ENCODE measurements at places on chromosomes 11 and 22.

GRCh38 chr11:33222052-33222750, 35.0 kb upstream of the HIPK3 start:
- no peak for DNase-seq

DNA sequence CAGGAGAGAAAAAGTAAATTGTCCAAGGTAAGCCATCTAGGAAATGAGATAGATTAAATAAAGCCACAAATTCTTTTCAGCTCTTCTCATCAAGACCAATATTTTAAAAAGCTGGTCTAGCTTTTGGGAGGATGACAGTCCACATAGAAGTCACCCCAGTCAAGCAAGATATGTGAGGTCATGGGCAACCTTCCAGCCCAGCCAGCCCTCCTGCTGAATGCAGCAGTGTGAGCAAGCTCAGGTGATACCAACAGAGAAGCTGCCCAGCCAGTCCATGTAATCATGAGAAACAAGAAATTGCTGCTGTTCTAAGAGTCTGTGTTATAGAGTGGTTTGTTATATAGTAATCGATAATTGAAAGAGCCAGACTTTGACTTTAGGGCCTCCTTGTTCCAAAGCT, 28.7 kb downstream of the KCNE3 start:
- no peak for DNase-seq

DNA sequence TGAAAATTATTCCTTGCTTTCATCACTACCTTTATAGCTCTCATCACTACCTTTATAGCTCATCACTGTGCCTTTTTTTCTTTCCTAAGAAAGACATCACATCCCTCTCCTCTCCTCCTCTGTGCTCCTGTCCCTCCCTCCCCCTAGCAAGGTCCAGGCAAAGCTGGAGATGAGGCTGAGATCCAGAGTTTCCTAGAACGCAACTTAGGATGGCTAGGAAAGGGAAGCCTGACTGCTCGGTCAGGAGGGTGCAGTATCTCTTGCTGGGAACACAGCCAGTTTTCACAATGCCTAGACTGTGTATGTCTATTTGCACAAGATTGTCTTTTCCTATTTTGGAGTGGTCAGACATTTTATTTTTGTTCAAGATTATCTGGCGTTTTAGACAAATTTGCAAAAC, 24.7 kb downstream of the TUB start:
- no peak for DNase-seq

DNA sequence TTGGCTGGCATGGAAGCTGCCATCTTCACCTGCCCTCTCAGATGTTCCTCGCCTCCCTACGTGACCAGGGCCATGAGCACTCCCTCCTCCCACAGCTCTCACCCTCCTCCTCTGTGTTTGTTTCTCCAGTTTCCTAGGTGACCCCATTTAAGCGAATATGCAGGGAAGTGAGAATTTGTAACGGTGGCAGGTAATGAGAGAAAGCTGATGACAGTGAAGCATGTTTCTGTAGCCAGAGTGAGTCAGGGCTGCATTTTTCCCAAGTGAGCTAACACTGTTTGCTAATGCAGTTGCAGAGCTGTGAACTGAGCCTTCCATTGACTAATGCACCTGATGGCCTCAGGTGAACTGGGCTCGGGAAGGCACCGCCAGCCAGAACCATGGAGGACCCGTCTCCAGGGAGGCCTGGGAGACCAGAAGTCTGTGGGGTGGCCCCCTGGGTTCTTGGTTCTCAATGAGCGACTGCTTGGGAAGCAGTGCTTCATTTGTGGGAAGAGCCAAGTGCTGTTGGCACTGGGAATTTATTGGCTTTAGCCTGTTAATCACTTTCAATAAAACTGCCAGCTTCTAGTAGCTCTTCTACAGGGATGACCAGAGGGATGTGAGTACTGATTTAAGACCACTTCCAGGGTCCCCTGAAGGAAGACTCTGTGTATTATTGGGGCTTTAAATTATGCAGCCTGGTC, 64.5 kb downstream of the BARX2 start:
- DNase-seq = no peak

DNA sequence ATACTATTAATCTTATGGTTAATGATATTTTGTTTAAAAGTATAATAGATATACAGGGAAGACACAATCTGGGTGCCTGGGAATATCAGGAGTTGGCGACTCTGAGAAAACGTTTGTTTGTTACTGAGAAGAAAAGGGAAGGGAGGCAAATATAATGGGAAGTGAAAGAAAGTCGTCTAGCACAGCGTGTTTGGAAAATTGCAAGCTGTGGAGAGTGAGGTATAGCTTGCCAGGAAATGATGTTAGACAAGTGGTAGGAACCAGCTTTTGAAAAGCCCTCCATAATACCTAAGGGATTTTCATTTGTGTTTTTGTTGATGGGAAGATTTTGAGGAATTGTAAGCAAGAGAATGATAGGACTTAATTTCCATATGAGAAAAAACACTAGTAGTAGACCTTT, 322.2 kb downstream of the LUZP2 start:
- DNase-seq = no peak

- no peak for DNase-seq
These were observed 14.3 kb downstream of the C1QTNF6 start for GRCh38 chr22:37173709-37174108.

DNA sequence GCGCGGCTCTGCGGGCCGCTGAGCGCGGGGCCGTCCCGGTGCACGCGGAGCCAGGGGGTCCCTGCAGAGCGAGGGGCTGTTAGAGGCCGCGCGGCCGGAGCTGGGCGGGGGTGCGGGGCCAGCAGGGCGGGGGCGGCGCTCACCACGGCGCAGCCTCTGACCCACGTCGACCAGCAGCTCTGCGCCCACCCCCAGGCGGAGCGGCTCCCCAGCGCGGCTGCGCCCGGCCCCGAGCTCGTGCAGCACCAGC, 385 bp upstream of the SCO2 start:
- DNase-seq = no peak

GRCh38 chr11:3950996-3951660, 95.7 kb downstream of the STIM1 start:
- DNase-seq = no peak

DNA sequence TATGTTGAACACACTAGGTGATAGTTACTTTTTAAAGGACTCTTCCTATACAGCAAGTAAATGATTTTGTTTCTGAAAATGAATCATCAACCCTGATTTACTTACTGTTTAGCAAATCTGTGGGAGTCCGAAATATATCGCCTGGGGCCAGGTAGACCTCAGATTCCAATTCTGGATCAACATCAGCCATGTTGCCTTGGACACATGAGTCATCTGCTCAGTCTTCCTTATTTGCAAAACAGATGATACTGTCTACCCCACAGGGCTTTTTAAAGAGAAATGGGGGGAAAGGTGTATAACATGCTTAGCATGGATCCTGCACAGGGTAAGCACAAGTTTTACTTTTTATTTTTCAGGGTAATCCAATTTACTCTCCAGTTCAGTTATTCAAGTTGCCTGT, 324.2 kb downstream of the TENM4 start:
- no peak for DNase-seq

DNA sequence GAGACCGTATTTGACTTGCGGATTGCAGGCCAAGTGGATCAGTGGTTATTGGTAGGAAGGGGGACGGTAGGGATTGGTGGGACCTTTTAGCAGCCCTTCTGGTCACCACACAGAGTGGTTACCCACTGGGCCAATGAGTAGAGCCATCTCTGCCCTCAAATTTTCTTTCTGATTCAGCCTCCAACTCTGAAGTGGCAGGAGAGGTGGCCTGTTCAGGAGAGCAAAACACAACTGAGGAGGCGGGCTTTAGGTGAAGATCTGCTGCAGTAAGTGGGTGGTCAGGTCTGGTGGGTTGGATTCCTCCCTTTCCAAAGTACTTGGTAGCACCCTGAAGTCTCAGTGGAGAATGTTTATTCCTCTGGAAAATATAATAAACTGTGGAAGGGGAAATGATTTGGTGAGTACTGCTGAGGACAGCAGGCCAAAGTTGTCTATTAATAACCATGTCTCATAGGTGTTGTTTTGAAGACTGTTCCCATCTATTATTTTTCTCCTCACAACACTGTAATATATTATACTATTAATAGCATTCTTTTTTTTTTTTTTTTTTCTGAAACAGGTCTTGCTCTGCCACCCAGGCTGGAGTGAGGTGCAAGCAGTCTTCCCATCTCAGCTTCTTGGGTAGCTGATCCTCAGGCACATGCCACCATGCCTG, 1.5 kb downstream of the MISFA start:
- no peak for DNase-seq

DNA sequence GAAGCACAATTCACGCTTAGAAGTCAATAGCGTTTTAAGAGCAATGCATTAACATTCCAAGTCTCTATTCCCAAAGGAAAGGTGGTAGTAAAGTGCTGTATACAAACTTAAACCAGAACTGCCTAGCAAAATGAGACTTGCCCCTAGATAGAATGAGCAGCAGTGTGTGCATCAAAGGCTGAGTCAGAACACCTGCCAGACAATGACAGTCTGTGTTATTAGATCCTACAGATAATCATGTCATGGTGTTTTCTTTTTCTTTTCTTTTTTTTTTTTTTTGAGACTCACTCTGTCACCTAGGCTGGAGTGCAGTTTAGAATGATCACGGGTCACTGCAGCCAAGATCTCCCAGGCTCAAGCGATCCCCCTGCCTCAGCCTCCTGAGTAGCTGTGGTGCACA, 1.6 kb downstream of the RTCB start:
- no peak for DNase-seq

- no peak for DNase-seq
These were observed 238.3 kb upstream of the TBCEL start for GRCh38 chr11:120785576-120785975.

DNA sequence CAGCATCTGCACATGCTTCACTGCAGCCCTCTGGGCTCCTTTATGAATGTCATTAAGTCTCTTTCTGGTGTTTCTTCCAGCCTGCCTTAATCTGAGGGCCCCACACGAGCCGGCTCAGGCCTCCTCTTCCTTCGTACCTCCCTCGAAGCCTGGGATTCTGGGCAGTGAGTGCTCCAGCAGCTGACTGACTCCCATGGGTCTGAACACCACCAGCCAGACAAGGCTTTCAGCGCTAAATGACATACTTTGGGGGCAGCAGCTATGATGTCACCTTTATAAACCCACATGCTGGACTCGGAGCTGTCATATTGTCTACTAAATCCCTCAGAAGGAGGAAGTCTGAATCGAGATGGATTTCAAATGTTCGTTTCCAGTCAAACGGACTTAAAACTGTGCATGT, 127.1 kb downstream of the TRIM29 start:
- no peak for DNase-seq

DNA sequence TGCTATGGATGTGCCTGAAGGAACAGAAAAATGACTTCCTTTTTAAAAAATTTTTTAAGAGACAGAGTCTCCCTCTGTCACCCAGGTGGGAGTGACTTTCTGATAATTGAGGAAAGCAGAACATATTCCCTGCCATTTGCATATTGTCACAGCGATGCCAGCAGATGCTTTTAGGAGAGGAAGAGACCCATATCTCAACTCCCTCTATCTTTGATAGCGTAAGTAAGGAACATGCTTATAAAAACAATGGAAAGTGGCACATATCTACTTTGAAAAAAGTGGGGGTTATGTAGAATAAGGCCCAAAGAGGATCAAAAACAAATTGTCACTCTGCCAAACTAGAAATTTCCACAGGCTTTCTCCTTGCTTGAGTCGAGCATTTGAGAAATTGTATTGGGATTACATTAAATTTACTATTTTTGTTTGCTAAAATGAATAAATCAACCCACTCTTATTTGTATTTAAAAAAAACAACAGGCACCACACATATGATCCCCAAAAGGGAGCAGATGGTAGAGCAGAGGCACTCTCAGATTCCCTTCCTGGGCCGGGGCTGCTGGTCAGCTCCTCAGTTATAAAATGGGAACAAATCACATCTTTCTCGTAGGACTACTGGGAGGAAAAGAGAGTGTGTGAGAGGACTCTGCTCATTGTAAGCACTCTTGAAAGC, 68.8 kb upstream of the TSPAN18 start:
- DNase-seq = no peak

DNA sequence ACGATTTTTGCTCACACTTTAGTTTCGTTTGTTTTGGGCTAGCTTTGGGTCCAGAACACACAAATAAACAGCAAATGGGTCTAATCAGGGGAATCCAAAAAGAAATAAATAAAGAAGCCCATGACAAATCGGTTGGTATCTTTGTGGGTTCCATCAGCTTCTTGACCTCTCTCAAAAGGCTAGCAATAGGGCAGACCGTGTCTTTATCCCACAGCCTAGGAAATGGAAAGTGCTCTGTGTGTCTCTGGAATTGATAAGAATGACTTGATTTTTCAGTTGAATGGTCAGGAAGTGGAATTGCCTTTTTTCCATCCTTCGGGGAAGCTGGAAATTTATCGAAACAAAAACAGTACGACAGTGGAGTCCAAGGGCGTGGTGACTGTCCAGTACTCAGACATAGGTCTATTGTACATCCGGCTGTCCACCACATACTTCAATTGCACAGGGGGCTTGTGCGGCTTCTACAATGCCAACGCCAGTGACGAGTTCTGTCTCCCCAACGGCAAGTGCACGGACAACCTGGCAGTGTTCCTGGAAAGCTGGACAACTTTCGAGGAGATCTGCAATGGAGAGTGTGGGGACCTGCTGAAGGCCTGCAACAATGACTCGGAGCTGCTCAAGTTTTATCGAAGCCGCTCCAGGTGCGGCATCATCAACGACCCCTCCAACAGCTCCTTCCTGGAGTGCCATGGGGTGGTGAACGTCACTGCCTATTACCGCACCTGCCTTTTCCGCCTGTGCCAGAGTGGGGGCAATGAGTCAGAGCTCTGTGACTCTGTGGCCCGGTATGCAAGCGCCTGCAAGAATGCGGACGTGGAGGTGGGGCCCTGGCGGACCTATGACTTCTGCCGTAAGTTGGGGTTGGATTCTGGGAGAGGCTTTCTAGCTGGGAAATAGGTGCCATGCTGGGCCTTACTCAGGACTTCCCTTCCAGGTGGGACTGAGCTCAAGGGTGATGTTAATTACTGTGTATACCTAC, 28.6 kb downstream of the TECTA start:
- no peak for DNase-seq

- no peak for DNase-seq
These were observed 7.6 kb downstream of the IRF7 start for GRCh38 chr11:607971-608659.

GRCh38 chr11:7651140-7651551, 22.2 kb downstream of the CYB5R2 start:
- no peak for DNase-seq

DNA sequence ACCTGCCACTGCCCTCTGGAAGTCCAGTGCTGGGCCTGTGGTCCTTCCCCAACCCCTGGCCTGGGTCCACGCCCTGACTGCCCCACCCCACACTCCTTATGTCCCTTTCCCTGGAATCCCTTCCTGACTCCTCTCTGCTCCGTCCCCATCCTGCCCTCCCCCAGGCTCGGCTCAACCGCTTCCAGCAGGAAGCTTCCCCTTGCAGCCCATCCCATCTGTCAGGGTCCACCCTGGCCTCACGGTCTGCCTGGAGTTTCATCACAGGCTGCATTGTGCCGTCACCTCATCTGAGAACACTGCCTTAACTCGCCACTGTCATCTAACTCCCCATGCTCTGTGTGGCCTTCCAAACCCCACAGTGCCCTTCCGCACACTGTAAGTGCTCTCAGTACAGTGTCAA, 64.3 kb downstream of the NAT10 start:
- no peak for DNase-seq

- no peak for DNase-seq
These were observed 400.2 kb downstream of the KCNA4 start for GRCh38 chr11:29616611-29617010.

- no peak for DNase-seq
These were observed at the start of gene MS4A15 for GRCh38 chr11:60756307-60757032. MS4A15 (plus strand) TSS chr11:60756867; CDS start chr11:60763734, 6,867 bp downstream.

All from activated T-helper 1 cell treated with anti-CD3 and anti-CD28 coated beads, Interleukin-12 subunit alpha, Interleukin-12 subunit beta, Interleukin-2, Interleukin-4 antibody, amounts not matched to agents 30 ng/mL and 10 ng/mL and 1 ng/mL, durations not matched to agents 14 hours and 24 hours and 36 hours (primary cell).